Motor neuron (in vitro differentiated cells): ENCODE measurements at places on chromosomes 1 and 21. TPM values are rescaled to one million over a fixed set of nuclear protein-coding genes. Genes with fewer than 3 reads are reported as not detected.

Gene TSPAN1
- 0.68 and 0.79 TPM in 2 replicates for total RNA-seq

Gene OR2W3
- total RNA-seq: 0.43 and 0.50 TPM in 2 replicates

Gene ANKRD65
- 0.40 and 0.77 TPM in 2 replicates for total RNA-seq

Gene OR2T11
- total RNA-seq: 0.28 and 0.56 TPM in 2 replicates

Gene VANGL2
- total RNA-seq: 36.6 and 49.4 TPM in 2 replicates

Gene FCRL4
- 0.14 and 0.24 TPM in 2 replicates for total RNA-seq

Gene SORT1
- total RNA-seq: 25.1 and 30.3 TPM in 2 replicates

Gene LCE2A
- not detected in 2 replicates for total RNA-seq

Gene ZNF672
- 15.0 and 17.3 TPM in 2 replicates for total RNA-seq

Gene OR6K6
- total RNA-seq: 0.21 TPM in 1 of 2 replicates, not detected in the other

Gene PPM1J
- 0.42 and 0.68 TPM in 2 replicates for total RNA-seq

Gene CLCA1
- not detected in 2 replicates for total RNA-seq

Gene PTPRU
- total RNA-seq: 10.6 and 11.6 TPM in 2 replicates

Gene RGS5
- 3.5 and 6.1 TPM in 2 replicates for total RNA-seq

Gene SLC35D1
- total RNA-seq: 10.0 and 10.5 TPM in 2 replicates
